Activated CD8-positive, alpha-beta T cell treated with anti-CD3 and anti-CD28 coated beads, Interleukin-2, amount 10 ng/mL, durations not matched to agents 7 days and 5 days (primary cell): ENCODE measurements at places on chromosomes 16 and 17.
A peak's percentile ranks its signal among the peaks of the same experiment; 100 is the strongest.

- H3K27ac ChIP-seq = no peak within 1 kb of the TSS
- no peak for DNase-seq
- no peaks in the 10 kb centered on the region for H3K36me3 ChIP-seq
- peaks cover 42% of the 10 kb centered on the region for H3K27me3 ChIP-seq
- H3K4me1 ChIP-seq = peaks cover 15% of the 10 kb centered on the region
- H3K4me3 ChIP-seq = no peak within 1 kb of the TSS
Observed at GRCh38 chr16:30030841-30031413, at the start of gene TLCD3B. Gene TLCD3B (minus strand): TSS chr16:30031271. CDS start chr16:30030527, 744 bp downstream.

GRCh38 chr17:61362396-61362795 lies 37.2 kb upstream of the TBX2 start:
- peaks cover 2% of the 10 kb centered on the region for H3K27me3 ChIP-seq
- no peak overlapping the region for H3K27ac ChIP-seq

DNA sequence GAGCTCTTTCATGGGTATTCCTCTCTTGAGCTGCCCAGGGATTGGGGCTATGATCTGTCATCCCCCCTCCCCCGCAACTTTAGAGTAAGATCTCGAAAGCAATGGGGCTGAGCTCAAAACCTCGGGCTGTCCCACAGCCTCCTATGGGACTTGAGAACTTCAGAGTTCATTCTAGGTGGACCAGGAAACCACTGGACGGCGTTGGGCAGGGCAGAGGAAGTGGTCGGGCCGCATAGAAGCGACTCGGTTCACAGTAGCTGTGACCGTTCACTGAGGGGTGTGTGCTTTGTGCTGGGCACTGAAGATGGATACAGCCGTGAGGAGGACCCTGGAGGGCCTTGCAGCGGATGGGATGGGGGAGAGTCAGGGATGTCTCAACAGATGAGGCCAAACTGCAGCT lies 292.0 kb downstream of the CPPED1 start:
- no peaks in the 10 kb centered on the region for H3K27me3 ChIP-seq
- no peaks in the 10 kb centered on the region for H3K4me1 ChIP-seq
- H3K4me3 ChIP-seq = no peak overlapping the region
- DNase-seq = no peak
- H3K36me3 ChIP-seq = no peaks in the 10 kb centered on the region
- no peak overlapping the region for H3K27ac ChIP-seq

DNA sequence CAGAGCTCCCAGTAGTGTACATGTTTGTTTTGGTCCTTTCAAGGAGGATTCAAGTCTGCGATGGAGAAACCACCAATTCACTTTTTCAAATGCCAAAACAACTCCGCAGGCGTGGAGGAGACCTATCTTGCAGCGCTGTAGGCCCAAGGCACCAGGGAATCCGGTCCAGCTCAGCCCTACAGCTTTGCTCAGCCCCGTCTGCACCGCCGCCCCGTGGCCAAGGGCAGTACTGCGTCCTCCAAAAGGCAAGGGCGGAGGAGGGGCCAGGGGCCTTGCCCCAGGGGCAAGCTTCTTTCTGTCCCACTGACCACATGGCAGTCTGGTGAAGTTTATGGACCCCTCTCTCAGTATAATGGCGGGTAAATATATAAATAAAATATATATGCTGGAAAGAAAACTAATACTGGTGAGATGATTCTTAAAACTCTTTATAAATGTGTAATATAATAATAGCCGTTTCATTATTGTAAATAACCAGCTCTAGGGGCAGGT lies 709 bp upstream of the CD300LG start:
- H3K4me3 ChIP-seq = no peak overlapping the region
- H3K27ac ChIP-seq = no peak overlapping the region
- H3K4me1 ChIP-seq = no peaks in the 10 kb centered on the region

DNA sequence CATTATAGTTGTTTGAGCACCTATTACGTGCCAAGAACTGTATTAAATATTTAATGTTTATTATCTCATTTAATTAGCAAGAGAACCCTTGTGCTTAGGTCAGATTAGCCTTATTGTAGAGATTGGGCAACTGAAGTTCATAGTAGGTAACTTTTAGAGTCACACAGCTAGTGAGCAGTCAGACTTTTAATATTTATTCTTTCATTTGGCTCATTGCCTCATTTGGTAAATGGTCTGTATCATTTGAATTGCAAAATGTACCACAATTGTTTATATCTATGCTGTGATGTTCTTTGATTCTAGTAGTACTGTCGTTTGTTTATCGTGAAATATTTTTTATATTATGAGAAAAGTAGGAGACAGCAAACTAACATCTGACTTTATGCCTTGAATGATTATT lies 7.6 kb downstream of the CLTC start:
- peaks cover 46% of the 10 kb centered on the region for H3K36me3 ChIP-seq
- no peak overlapping the region for H3K27ac ChIP-seq
- H3K4me3 ChIP-seq = no peak overlapping the region
- peaks cover 41% of the 10 kb centered on the region for H3K4me1 ChIP-seq
- no peaks in the 10 kb centered on the region for H3K27me3 ChIP-seq

GRCh38 chr17:3762922-3763776 lies 37.8 kb downstream of the ITGAE start:
- DNase-seq = peak; percentile 69
- peaks cover 2% of the 10 kb centered on the region for H3K27me3 ChIP-seq
- peaks cover 30% of the 10 kb centered on the region for H3K36me3 ChIP-seq
- peaks cover 59% of the 10 kb centered on the region for H3K4me1 ChIP-seq

DNA sequence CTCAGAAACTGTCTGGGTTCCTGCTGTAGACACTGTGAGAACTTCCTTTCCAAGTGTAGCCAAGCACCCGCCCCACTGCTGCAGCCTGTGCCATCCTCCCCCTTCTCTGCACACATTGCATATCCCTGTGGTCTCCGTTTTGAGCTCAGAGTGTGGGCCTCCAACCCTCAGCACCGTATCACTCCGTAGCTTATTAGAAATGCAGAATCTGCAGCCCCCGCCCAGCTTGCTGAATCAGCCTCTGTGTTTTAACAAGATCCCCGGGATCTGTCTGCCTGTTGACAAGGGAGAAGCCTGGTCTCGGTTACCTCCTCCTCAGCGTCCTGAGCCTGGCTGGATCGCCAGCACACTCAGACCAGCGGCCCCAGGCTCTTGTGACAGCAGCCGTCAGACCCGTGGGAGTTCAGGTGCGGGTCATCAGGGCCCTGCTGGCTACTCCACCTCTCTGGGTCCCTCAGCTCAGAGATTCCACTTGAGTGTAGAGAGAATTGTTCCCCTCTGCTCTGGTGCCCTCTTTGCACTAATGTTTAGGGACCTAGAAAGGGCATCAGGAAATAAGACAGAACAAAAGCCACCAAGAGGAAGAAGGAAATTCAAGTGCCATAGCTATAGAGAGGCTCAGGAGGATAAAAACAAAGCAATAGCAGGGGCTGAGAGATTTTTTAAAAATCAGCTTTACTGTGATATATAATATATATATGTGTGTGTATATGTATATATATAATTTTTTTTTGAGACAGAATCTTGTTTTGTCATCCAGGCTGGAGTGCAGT lies 92.3 kb downstream of the PITPNC1 start:
- peak; percentile 55 for DNase-seq
- H3K27me3 ChIP-seq = no peaks in the 10 kb centered on the region
- peak overlapping the region; percentile 92 for H3K27ac ChIP-seq
- H3K4me1 ChIP-seq = peaks cover 74% of the 10 kb centered on the region
- H3K36me3 ChIP-seq = peaks cover 22% of the 10 kb centered on the region

GRCh38 chr17:38588788-38589174 lies 17.0 kb downstream of the SRCIN1 start:
- no peaks in the 10 kb centered on the region for H3K36me3 ChIP-seq
- no peak overlapping the region for H3K4me3 ChIP-seq
- no peak overlapping the region for H3K27ac ChIP-seq
- peaks cover 62% of the 10 kb centered on the region for H3K4me1 ChIP-seq
- no peak for DNase-seq

DNA sequence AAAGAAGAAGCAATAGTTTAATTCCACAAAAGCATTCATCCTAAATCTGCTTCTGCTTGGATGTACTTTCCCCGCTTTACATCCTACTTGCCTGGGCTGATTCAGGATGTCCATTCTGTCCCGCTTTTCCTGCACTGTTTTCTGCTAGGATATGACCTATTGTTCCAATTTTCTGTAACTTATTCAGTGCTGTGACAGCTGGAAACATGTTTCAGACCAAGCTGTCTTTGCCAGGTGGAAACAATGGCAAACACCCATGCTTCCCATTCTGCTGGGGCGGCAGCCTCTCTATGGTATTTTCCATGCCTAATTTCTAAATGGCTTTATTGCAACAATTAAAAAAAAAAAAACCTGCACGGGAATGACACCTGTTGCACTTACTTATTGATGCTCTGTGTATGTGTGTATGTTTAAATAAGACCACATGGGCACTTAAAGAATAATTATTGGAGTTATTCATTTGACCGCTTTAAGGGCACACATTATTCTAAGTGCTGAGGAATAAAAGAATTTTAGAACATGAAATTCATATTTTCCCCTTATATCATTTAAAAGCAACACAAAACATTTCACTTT lies 21.0 kb downstream of the COQ7 start:
- H3K4me1 ChIP-seq = peaks cover 7% of the 10 kb centered on the region
- H3K36me3 ChIP-seq = no peaks in the 10 kb centered on the region
- peaks cover 9% of the 10 kb centered on the region for H3K27me3 ChIP-seq
- no peak overlapping the region for H3K4me3 ChIP-seq

DNA sequence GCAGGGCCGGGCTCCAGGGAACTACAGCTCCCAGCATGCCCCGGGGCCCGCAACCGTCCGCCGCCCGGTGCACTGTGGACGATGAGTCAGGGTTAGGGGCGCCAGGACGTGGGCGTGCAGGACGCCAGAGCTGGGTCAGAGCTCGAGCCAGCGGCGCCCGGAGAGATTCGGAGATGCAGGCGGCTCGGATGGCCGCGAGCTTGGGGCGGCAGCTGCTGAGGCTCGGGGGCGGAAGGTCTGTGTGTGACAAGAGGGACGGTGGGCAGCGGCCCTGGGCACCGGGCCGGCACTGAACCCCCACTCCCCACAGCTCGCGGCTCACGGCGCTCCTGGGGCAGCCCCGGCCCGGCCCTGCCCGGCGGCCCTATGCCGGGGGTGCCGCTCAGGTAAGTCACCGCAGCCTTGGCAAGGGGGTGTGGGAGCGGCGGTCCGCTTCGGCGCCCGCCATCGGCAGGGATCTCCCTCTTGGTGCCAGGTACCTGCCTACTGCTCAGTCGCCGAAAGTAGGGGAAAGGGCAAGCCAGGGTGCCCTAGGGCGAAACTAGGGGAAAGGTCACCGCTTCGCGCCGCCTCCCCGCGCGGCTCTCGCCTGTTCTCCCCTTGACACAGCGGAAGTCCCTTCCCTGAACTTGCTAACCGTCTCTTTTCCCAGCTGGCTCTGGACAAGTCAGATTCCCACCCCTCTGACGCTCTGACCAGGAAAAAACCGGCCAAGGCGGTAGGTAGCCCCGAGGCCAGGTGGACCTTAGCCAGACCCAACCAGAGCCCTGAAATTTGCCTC lies at the start of the genes ACADVL and DLG4:
ACADVL (plus strand) TSS at position 127 of the 781 bp plus-strand sequence; CDS start at position 174, 47 bp downstream.
DLG4 (minus strand) TSS at position 25 of the 781 bp plus-strand sequence.
- peaks cover 56% of the 10 kb centered on the region for H3K4me1 ChIP-seq
- peak within 1 kb of the TSS; percentile 95 for H3K27ac ChIP-seq
- H3K36me3 ChIP-seq = peaks cover 35% of the 10 kb centered on the region

GRCh38 chr17:18322522-18322921 lies 7.4 kb downstream of the SMCR8 start:
- DNase-seq = no peak
- no peaks in the 10 kb centered on the region for H3K27me3 ChIP-seq
- H3K36me3 ChIP-seq = peaks cover 50% of the 10 kb centered on the region
- peak overlapping the region; percentile 6 for H3K27ac ChIP-seq
- no peak overlapping the region for H3K4me3 ChIP-seq
- H3K4me1 ChIP-seq = peaks cover 32% of the 10 kb centered on the region

GRCh38 chr17:36674278-36674650 lies 72.9 kb downstream of the MRM1 start:
- peak; percentile 87 for DNase-seq
- no peaks in the 10 kb centered on the region for H3K36me3 ChIP-seq
- no peaks in the 10 kb centered on the region for H3K27me3 ChIP-seq
- peak overlapping the region; percentile 96 for H3K27ac ChIP-seq
- H3K4me3 ChIP-seq = peak overlapping the region; percentile 61

- H3K4me3 ChIP-seq = no peak overlapping the region
- H3K27ac ChIP-seq = no peak overlapping the region
- no peak for DNase-seq
Observed at GRCh38 chr17:33284022-33284421, 9.1 kb downstream of the ASIC2 start.

DNA sequence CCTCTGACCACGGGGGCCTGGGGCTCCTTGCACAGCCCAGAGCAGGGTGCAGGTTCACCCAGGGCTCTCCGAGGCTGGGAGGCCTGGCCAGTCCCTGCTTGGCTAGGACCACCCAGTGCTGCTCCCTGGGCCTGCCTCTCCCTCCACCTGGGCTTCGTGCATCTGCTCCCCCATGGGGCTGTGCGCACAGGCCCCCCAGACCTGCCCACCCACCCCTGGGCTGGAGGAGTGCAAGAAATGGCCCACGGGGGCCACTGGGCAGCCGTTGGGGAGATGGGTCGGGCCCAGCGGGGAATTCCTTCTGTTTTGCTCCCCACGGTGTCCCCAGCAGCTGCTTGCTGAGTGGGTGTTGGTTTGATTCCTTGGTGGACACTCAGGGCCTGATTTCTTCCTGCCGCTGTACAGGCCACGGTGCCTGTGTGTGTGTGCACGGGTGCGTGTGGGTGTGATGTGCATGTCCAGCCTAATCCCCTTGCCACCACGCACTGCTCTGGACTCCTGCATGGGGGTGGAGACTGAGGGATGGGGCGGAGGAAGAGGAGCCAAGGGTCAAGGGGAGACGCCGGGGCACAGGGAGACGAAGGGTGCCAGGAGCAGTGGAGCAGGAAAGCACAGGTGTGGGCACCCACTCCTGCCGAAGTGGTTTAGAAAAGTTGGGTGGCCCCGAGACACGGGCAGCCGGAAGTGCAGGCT lies 8.5 kb downstream of the PRSS27 start:
- no peak for DNase-seq
- no peaks in the 10 kb centered on the region for H3K27me3 ChIP-seq
- peaks cover 3% of the 10 kb centered on the region for H3K36me3 ChIP-seq
- peaks cover 20% of the 10 kb centered on the region for H3K4me1 ChIP-seq
- H3K27ac ChIP-seq = no peak overlapping the region
- no peak overlapping the region for H3K4me3 ChIP-seq

DNA sequence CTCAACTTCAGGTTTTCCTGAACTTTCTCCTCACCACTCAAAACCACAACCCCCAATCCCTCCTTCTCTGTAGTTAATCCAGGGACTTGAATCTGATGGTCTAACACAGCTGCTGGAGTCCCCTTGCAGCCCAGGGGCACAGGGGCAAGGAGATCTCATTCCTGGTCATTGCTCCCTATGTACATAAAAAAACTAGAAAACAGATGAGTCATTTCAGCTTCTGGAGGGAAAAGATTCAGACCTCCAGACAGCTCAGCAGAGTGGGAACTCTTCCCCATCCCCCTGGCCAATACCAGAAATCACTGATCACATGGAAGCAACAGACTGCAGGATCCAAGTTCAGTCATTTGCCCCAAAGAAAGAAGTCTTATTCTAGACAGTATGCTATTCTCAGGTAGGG lies 62.1 kb downstream of the DYNLRB2 start:
- no peak overlapping the region for H3K27ac ChIP-seq
- no peak for DNase-seq

DNA sequence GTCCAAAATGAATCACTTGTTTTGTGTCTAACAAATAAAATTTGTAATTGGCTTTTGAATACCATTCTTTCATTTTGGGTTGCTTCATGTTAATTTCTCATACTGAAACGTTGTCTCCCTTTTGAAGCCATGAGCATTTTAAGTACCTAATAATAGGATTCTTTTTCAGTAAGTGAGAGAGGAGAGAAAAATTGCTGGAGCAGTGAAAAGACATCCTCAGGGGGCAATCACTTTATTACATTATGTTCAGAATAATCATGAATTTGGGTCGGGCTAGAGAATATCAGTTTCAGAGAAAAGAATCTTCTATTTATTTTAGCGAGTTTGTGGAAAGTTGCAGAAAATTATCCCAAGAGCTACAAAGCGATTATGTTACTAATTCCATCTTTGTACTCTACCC lies 96.8 kb downstream of the CNTNAP4 start:
- H3K27me3 ChIP-seq = no peaks in the 10 kb centered on the region
- H3K4me3 ChIP-seq = no peak overlapping the region
- H3K27ac ChIP-seq = no peak overlapping the region
